Cortex of kidney (tissue), 1 donor: ENCODE measurements at places on chromosomes 3 and 15.

- DNase-seq = no peak
These were observed 37.9 kb upstream of the MECOM start for GRCh38 chr3:169701457-169701856.

DNA sequence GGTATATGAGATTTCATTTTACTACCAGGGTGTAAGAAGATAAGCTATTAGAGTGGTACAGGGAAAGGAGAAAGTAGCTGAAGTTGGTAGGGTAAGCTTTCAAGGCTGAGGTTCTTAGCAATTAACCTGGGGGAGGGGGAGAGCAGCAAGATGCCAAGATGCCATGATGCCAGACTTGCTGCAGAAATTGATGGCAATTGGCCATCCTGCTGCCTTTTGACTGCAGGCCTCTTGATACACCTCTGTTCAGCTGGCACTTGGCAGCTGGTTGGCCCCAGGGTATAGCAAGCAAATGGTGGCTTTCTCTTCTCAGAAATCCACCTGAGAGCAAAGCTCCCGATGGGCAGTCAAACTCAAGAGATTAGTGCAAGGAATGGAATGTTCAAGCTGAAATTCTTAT lies 21.4 kb upstream of the DPH6 start:
- DNase-seq = no peak

- DNase-seq = no peak
These were observed 11.0 kb downstream of the LYSMD2 start for GRCh38 chr15:51726302-51727073.

GRCh38 chr3:79019137-79019923 lies 748.5 kb downstream of the ROBO1 start:
- DNase-seq = no peak

DNA sequence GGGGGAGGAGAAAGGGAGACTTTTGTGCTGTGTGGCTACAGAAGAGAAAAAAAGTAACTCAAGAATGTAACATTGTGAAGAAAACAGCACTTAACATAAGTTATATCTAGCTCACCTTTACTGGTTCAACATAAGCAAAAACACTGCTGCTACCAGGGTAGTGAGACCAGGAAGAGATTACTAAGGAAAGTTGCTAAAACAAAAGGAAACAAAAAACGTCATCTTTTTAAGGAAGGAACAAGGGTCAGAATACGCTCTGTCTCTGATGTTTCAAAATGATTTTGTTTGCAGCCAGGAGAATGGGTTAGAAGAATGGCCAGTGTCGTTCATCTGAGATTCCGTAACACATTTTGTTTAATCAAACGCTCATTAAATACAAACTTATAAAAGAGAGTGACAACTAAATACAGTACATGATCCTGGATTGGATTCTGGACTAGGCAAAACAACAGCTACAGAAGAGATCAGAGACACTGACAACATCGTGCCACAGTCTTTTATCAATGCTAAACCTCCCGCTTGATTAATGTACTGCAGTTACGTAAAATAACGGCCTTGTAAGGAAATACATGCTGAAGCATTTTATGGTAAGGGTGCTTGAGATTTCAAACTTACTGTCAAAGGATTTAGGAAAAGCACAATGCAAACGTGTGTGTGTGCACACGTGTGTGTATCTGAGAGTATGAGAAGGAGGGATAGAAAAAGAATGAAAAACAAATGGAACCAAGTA lies 67.7 kb downstream of the FOXP1 start:
- no peak for DNase-seq

GRCh38 chr3:33883951-33884561 lies 85.6 kb downstream of the PDCD6IP start:
- DNase-seq = no peak

GRCh38 chr3:114079761-114080160 lies 23.2 kb downstream of the QTRT2 start:
- DNase-seq = no peak

DNA sequence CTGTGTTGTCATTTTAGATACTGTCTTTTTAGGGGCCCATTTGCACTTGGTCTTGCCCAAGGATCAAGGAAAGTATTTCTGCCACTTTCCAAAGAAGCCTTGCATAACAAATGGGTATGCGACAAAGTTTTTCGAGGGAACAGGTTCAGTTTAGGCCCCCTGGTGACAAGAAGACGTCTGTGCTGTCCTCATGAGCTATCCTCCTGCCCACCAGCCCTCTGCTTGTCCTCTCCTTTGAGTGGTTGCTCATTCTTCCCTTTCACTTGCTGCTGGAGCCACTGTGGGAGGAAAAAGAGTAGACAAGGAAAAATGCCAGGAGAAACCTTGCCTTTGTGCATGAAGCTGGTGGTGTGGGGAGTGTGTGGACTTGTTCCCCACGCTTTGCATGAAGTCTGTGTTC lies 171.9 kb downstream of the CACNA2D3 start:
- no peak for DNase-seq

GRCh38 chr15:34973512-34973911 lies 4.0 kb upstream of the AQR start:
- DNase-seq = no peak

- DNase-seq = no peak
These were observed 50.8 kb downstream of the CPN2 start for GRCh38 chr3:194300382-194300758.

DNA sequence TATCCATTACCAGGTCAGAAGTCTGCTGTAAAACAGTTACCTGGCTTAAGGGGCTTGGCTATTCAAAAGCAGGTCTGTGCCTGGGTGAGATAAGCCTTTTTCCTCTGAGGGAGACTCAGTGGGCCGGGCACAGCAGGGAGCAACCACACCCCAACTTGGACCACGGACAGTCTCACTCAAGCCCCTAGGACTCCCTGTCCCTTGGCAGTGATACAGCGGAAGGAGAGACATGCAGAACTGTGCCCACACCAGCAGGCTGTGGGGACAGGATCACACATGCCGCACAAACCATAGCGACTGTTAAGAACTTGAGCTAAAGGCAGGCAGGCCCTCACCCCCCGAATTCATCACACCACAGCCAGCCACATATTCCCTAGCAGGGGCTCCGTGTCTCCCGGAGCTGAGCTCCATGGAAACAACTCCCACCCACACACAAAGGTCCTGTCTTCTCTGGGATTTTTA lies 2.8 kb upstream of the GP5 start:
- DNase-seq = no peak

- DNase-seq = no peak
These were observed 168.8 kb downstream of the ADAMTS9 start for GRCh38 chr3:64518950-64519349.

GRCh38 chr15:31458596-31459399 lies 132.2 kb downstream of the KLF13 start:
- no peak for DNase-seq

DNA sequence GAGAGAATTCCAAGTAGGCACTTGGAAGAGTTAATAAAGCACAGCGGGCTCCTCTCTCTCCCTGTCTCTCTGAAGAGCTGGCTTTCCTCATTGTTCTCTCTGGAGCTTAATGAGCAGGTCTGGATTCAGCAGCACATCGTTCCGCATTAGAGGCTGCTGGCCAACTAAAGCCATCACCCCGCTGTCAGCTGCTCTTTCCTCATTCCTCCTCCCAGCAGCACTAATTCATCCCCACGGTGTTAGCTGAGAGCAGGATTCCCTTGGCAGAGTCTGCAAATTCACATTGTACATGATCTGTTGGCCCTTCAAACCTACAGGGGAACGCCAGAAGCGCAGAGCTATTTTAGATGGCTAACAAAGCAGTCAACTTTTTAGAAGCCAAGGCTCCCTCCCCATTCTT lies 44.2 kb downstream of the SGO1 start:
- DNase-seq = no peak

DNA sequence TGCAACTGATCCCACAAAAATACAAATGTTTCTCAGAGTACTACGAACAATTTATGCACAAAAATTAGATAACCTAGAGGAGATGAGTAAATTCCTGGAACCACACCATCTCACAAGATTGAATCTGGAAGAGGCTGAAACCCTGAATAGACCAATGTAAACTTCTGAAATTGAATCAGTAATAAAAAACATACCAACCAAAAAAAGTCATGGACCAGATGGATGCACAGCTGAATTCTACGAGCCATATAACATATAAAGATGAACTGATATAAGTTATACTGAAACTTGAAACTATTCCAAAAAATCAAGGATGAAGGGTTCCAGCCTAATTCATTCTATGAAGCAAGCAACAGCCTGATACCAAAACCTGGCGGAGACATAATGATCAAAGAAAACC lies 336.3 kb downstream of the PYDC2 start:
- no peak for DNase-seq

- no peak for DNase-seq
These were observed 13.3 kb upstream of the TM4SF1 start for GRCh38 chr3:149390772-149391212.

DNA sequence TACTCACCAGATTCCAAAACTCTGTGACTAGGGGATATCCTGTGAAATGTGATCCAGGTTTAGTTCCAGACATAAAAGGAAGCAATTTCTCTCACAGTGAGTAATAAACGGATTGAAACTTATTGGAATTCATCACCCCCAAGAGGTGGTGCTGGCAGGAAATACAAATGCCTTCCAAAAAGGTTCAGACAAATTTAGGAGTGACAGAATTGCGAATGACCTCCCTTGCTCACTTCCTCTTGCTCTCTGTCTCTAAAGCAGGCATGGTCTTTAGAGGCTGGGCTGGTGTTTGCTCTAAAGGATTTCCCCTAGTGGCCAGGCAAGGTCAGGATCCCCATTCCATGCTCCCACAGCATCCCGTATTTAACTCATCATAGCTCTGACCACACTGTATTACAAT lies 449.4 kb upstream of the PPP2R3A start:
- no peak for DNase-seq

DNA sequence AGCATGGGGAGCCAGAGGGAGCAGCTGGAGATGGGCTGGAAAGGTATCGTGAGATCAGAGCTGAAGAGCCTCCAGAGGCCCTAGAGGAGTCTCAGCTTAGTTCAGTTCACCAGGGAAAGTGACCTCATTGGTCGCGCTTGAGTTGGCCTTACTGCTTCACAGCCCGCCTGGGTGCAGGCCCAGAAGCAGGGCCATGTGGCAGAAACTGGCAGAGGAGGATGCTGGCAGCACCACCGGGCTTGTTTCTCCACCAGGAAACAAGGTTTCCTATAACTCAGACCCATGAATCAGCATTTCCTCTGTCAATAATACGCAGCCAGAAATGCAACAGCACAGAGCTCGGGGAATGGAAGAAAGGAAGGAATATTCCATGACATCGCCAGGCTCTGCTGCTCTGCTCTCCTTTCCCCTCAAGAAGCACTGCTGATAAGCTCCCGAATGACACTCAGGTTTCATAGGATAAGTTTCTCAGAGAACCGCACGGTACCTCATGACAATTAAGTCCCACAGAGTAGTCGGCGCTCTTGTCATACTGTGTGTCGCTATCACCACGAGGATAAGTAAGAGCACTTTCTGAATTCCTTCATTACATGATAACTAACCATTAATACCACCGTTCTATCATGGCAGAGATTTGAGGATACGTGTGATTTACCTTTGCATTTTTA lies 147.1 kb upstream of the LPP start:
- DNase-seq = no peak

DNA sequence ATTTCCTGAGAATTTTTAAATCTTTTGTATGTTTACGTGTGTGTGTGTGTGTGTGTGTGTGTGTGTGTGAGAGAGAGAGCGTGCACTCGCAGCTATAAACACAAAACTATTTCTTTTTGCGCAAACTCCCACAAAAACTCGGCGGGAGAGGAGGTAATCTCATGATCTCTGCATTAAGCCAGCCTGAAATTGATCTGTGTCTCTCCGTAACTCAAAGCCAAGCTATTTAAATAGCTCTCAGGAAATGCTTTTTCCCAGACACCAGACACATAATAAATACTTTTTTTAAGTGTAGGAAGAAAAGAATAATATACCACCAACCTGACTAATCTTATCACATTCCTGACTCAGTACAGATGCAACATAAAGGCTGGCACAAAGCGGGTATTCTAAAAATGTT lies 226.8 kb downstream of the MAGI1 start:
- no peak for DNase-seq

DNA sequence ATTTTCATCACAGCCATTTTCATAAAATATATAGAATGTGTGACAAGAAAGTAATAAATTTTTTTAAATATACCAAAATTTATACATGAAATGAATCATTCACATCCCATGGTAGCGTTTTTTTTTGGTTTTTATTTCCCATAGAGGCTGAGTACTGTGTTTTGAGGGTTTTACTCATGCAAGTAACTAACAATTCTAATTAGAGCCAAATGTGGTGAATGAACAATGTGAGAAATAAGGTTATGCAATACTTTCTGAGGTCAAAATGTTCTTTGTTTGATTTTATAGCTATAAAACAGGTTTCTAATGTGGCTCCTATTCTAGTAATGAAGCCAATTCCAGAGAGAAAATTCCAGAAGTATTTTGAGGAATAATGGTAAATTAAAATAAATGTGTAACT lies 386.8 kb downstream of the TBC1D5 start:
- no peak for DNase-seq

DNA sequence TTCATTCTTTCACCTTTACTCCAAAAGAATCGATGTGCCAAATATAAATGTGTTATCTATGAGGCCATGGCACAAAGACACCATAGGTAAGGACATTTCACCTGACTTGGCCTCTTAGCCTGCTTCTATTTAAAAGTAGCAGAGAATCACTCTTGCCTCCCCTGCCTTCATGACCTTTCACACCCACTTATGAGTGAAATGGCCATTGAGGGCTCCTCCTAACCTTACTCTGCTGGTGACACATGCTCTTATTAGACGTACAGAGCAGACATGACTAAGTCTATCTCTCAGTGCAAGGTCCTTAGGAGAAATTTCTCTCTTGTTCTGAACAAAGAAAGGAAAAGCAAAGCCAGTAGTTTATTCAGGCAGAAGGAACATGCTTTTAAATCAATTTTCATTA lies 150.7 kb downstream of the LRTM1 start:
- DNase-seq = no peak

DNA sequence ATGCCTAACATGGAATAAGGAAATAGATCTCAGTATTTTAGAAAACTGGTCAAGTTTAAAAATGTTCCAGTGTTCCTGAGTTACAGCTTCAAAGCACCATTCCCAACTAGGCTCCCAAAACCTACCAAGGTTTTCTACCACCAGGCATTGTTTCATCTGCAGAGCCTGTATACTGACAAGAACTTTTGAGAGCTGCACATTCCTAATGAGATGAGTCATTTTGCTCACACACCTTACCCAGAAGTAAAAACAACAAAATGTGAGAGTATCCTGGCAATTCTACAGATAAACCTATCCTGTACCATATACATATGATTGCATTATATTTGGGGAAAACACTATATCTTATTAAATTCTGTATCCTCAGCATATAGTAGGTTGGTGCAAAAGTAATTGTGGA lies 90.7 kb downstream of the ATP8B4 start:
- no peak for DNase-seq
